Brain microvascular endothelial cell (primary cell): ENCODE measurements at places on chromosomes 7 and 10.

DNA sequence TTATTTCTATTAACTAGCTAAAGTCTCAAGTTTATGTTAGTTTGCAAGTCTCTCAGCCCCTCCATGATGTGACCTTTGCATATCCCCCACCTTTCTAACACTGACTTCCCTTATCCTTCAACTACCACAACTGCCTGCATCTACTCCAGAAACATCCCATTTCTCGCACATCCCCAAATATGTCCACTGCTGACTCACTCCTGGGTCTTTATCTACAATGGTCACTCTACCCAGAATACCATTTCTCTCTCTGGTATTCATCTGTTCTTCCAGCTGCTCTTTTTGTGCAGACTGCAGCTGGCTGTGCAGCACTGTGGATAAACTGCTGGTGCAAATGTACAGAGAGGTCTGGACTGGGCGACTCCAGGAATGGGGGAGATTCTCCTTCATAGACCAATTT lies 32.7 kb upstream of the PRSS1 start:
- DNase-seq = peak; percentile 7

DNA sequence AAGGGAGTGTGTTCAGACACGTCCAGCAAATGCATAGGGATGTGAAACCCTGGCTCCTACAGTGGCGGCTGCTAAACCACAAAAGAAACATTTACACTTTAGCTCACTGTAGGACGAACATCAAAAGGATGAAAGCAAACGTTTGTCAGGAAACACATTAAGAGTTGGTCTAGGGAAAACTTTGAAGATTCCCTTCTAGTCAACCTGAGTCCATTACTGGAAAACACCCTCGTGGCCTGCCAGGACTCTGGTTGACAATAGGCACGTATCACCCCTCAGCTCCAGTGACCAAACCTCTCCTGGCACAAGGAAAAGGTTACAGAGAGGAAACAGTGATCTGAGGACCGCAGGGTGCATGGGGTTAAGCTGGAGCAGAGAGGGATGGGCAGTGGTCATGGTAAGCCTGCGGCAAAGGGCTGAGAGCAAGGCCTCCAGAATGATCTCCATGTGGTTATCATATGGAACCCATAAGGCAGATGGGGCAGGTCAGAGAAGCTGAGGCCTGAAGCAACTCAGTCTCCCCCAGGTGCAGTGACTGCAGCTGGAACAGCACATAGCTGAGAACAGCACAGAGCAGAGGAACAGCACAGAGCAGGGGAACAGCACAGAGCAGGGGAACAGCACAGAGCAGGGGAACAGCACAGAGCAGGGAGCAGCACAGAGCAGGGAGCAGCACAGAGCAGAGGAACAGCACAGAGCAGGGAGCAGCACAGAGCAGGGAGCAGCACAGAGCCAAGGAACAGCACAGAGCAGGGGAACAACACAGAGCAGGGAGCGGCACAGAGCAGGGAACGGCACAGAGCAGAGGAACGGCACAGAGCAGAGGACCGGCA lies 49.9 kb downstream of the CHST15 start:
- DNase-seq = no peak

DNA sequence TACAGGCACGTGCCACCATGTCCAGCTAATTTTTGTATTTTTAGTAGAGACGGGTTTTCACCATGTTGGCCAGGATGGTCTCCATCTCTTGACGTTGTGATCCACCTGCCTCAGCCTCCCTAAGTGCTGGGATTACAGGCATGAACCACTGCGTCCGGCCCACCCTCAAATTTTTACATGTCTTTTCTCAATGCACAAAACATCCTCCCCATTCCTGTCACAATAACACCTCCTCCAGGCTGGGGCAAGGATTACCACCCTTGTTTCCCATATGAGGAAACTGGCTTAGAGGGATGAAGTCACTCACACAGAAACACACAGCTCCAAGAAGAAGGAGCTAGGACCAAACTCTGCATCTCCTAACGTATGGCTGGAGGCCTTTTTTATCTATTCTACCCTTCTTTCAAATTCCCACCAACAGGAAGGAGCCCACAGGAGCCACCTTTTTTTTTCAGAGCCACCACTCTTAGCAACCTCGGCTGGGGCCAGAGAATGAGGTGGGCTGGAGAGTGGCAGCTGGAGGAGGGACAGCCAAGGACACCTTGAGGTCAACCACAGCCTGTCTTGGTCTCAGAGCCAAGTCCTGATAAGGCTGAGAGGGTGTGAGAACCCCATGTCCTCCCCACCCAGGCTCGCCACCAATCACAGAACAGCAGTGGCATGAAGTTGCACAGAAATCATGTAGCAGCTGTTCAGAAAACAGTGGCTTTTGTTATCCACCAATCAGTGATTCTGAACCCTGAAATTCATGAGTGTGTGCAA lies 113.1 kb upstream of the PDLIM1 start:
- no peak for DNase-seq

DNA sequence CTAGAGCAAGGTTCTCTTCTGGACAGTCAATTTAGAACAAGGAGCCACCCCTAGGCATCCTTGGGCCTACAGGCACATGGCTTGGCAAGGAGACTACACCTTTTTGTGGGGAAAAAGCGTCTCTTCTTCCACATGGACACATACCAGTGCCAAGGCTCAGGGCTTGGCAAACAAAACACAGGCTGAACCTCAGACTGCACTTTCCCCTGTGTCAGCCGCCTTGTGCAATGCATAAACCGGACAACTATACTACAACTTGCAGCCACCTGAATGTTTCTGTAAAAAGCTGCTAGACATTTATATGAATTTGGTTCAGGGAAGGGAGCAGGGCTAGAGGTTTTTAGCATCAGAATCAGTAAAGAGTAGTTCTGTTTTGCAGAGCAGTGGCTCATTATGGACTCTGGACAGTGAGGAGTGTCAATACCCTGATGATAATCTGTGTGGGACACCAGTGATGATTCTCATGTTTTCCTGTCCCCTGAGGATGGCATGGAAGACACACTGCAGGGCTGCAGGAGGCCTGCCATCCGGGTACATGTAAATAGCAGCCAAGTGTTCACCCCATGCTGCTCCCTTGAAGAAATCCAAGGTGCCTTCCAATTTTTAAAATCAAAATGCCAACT lies 118.9 kb downstream of the GATA3 start:
- DNase-seq = no peak

GRCh38 chr10:124997306-124997705 lies 55.4 kb downstream of the ZRANB1 start:
- DNase-seq = no peak

GRCh38 chr10:88608780-88609179 lies 22.2 kb downstream of the LIPJ start:
- DNase-seq = no peak

GRCh38 chr7:103469095-103469948 lies 23.3 kb upstream of the SLC26A5 start:
- DNase-seq = no peak

DNA sequence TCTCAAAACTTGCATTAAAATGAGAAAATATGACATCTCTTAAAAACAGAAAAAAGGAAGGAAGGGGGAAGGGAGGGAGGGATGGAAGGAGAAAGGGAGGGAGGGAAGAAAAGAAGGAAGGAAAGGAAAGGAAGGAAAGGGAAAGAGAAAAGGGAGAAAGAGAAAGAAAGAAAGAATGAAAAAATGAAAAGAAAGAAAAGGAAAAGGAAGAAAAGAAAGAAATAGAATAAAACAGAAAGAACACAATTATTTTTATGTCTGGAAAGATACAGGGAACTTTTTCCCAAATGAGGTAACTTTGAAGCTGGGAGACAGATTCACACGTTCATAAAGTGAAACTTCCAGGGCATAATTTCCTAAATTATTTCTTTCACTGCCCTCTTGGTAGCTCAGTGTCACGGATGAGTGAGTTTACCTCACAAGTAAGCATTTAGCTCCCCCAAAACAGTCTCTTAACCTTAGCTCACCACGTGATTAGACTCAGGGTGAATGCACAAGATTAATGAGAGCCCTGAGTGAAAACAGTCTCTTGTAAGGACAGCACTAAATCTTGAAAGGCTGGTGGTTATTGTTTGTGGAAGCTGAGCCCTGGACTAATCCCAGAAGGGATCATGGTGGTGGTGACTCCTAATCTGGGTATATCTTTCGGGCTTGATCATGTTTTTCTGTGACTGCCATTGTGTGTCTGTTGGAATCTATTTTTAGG lies 74.1 kb upstream of the HDAC9 start:
- DNase-seq = no peak

DNA sequence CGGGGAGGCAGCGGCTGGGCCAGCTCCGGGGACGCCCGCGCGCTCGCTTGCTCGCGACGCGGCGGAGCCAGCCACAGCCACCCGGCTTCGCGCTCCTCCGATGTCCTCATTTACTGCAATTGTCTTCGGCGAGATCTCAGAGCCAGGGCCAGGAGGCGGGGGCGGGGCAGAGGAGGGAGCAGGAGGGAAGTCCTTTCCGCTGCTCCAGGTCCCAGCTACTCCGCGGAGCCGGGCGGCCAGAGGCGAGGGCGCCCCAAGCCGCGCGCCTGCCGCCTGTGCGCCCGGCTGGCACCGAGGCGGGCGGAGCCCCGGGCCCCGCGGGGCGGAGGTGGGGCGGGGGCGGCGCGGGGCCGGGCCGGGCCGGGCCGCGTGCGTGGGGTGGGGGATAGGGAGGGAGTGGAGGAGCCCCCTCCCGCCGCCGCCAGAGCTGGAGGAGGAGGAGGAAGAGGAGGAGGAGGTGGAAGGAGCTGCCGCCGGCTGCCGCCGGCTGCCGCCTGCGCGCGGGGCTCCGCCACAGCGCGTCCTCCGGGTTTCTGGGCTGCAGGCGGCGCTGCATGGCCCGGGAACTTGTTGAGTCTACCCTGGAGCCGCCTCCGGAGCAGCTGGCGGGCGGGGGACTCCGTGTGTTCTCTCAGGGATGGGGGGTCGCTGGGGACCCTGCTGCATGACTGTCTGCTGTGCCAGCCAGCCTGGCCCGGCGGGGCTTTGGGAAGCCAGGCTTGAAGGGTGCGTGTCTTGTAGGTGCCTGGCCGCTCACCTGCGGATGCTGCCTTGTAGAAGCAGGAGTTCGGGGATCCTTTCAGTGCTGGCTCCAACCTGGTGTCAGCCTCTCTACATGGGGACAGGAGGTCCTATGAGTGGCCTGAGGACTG lies at the start of gene INSYN2A:
TSS of gene INSYN2A (minus strand) at position 310 of the 872 bp plus-strand sequence. CDS start 20,196 bp downstream, outside the sequence.
- peak; percentile 29 for DNase-seq

DNA sequence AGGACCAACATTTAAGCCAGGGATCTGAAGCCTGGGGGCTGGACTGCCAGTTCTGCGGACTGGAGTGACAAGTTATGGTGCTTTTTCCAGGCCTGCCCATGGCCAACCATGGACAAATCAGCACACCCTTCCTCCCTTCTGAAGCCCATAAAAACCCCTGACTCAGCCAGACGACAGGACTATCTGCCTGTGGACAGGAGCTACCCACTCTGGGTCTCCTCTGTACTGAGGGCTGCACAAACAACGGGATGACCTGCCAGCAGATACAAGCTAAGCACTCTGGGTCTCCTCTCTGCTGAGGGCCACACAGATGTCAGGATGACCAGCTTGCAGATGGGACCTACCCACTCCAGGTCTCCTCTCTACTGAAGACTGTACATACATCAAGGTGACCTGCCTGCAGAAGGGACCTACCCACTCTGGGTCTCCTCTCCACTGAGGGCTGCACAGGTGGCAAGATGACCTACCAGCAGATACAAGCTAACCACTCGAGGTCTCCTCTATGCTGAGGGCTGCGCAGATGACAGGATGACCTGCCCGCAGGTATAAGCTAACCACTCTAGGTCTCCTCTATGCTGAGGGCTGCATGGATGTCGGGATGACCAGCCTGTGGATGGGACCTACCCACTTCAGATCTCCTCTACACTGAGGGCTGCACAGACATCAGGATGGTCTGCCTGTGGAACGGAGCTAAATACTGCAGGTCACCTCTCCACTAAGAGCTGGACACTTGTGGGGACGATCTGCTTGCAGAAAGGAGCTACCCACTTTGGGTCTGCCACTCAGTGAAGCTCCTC lies 110.1 kb upstream of the GPR22 start:
- no peak for DNase-seq

DNA sequence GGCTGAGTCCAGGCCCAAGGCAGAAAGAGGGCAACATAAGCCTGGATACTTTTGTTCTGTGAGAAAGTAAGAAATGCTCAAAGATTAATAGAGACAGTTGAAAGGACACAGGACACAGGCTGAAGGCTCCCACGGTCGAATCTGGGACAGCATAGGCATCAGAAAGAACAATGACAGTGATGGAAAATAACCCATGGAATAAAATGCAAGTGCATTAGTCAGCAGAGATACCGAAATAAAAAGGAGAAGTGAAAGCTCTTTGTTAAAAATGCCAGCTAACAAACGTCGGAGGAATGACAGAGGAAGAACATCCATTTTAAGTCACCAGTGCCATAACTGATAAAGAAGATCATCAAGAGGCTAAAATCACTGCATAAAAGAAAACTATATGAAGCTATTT lies 19.6 kb upstream of the AGAP5 start:
- DNase-seq = no peak

DNA sequence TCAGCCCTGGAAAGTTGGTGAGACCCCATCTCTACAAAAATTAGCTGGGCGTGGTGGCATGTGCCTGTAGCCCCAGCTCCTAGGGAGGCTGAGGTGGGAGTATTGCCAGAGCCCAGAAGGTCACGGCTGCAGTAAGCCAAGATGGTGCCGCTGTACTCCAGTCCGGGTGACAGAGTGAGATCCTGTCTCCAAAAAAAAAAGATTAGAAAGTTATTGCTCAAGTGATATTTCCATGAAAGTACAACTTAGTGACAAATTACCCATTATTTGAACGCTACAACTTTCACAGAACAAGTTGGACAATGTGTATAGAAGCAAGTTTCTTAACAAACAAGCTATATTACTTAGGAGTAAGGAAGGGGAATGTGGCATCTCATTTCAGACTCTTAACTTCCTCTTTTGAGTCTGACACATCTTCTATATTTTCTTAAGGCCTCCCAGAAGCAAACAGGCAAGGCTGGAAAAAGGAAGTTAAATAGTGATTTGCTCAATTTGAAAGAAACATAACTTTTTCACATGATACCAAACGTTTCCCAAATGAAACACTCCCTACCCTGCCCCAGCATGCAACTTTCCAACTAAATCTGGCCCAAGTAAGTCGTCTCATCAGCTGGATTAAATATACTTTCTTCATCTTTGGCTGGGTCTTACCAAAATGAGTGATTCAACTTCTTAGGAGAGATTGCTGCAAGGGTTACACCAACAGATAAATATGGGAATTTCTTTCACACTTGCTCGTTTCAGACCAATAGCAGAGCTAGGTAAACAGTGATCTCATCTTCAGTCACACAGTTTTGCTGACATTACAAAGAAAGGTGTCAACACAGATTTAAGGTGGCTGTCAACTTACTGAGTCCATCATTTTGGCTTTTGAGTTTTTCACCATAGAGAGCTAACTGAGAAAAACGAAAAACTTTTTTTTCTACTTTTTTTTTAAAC lies 66.3 kb upstream of the KLF6 start:
- peak; percentile 80 for DNase-seq

- no peak for DNase-seq
These were observed 12.8 kb downstream of the CRYGN start for GRCh38 chr7:151426904-151427704.
